WTC11 (cell line): ENCODE measurements at places on chromosomes 4 and X.

- no peak for DNase-seq
Measured at GRCh38 chr4:189355590-189355989, 585.1 kb upstream of the FRG1 start.

DNA sequence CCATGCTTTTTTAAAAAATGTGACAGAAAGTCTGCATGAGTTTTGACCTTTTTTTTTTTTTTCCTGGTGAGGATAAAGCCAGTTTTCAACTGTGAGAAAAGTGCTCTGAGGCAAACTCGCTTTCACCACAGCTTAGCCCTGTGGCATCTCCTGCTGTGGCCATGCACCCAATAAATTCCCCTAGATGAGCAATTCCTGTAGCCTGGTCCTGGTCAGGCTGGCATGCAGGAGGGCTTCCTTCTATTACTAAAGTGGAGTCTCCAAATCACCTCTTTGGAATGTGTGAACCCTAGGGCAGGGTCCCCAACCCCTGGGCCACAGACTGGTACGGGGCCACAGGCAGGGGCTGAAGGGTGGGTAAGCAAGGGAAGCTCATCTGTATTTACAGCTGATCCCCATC is 265.4 kb downstream of the RAPGEF2 start:
- no peak for DNase-seq

GRCh38 chrX:87924619-87925018 is 407.0 kb downstream of the KLHL4 start:
- DNase-seq, result no peak

GRCh38 chr4:52894443-52894842 is 32.3 kb downstream of the RASL11B start:
- DNase-seq, result no peak

GRCh38 chr4:24794051-24794450 is 1.3 kb upstream of the SOD3 start:
- no peak for DNase-seq

GRCh38 chr4:113673450-113673849 is 88.1 kb downstream of the CAMK2D start:
- no peak for DNase-seq

- no peak for DNase-seq
Measured at GRCh38 chrX:110268886-110269285, 49.0 kb downstream of the AMMECR1 start.

GRCh38 chr4:15901007-15901406 is 37.5 kb downstream of the FGFBP1 start:
- no peak for DNase-seq

- no peak for DNase-seq
Measured at GRCh38 chrX:103520386-103520785, 1.1 kb upstream of the RAB40A start.

DNA sequence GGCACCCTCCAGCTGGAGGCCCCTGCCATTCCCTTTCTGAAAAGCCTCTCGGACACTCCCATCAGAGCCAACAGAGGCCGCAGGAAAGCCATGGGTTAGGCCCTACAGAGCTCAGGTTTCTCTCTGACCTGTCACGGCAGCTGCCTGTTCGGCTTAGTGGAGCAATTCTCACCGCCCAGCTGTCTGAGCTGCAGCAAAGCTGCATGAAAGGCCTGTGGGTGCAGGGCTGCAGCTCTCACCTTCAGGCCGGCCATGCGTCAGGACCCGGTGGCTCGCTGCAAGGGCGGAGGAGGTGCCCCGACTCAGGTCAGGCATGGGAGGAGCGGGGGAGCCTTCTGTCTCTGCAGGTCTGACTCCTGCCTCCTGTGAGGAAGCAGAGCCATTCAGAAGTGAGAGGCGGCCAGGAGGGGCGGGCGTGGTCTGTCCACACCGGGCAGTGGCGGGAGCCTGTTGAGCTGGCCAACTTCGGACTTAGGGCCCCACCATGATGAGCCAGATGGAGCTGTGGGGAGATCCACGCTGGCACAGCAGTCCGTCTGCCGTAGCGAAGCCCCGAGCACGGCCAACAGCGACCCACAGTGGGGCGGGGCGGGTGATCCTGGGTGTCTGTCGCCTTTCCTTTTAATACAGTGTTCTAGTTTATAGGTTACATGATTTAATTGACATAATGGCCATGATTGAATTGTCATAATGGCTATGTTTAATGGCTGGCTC is 23.4 kb downstream of the PDE6B start:
- DNase-seq, result no peak

- no peak for DNase-seq
Measured at GRCh38 chr4:81724925-81725329, 253.2 kb upstream of the RASGEF1B start.

- no peak for DNase-seq
Measured at GRCh38 chrX:135531813-135532212, 11.4 kb downstream of the INTS6L start.

- no peak for DNase-seq
Measured at GRCh38 chrX:10167573-10167972, 10.8 kb downstream of the CLCN4 start.

DNA sequence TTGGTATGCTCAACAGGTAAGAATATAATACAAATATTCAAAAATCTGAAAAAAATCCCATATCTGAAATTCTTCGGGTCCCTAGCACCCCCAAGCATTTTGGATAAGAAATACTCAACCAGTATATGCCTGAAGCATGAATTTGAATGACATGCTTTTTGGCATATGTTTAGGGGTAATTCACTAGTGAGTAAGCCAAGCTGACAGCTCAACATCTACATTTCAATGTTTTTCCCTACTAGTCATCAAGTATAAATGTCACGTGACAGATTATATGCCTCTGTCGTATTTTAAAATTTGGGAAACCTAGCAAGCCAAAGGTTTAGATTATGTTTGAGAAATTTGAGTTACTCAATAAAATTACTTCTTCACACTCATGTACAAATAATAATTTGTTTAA is 125.1 kb downstream of the FGF16 start:
- DNase-seq, result no peak

DNA sequence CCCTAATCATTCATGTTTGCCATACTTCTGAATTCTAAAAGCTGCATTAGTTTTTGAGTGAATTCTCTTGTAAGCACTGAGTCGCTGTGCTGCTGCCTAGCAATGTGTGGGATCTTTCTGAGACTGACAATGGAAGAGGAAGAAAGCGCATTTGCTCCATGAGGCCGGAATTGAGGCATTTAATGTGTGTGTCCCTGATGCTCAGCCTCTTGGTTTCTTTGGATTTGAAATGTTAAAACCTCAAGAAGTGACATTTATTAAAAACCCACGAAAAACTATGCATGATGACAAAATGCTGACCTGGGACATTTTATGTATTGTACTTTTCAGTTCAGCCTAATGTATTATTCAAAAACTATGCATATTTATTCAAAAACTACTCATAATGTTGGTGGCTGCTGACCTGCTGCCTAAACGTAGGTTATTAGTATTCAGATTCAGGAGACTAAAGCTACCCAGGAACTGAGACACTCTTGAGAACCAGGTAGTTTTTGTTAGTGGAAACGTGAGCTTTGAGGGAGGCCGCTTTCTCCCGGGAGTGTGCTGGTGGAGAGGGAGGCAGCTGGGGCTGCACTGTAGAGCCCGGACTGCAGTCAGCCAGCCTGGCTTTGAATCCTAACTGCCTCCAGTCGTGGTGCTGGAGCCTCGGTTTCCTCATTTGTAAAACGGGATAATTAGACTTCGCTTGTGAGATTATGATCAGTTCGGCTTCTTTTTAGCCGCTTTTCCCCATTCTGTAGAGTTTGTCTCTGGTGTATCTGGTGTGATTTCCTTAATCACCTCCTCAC is 11.3 kb downstream of the RGS12 start:
- no peak for DNase-seq

DNA sequence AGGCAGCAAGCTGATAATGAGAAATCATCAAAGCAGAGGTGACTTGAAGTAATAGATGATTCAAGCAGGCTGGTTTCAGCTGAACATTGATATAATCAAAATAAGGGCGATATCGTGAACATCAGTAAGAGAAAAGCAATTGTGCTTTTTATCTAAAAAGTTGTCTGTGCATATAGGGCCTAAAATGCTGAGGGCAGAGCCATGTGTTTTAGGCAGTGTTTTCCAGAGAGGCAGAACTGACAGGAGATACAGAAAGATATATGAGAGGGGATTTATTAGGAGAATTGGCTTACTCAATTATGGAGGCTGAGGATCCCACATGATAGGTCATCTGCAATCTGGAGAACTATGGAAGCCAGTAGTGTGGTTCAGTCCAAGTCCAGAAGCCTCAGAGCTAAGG is 136.5 kb upstream of the NPY2R start:
- DNase-seq, result no peak

DNA sequence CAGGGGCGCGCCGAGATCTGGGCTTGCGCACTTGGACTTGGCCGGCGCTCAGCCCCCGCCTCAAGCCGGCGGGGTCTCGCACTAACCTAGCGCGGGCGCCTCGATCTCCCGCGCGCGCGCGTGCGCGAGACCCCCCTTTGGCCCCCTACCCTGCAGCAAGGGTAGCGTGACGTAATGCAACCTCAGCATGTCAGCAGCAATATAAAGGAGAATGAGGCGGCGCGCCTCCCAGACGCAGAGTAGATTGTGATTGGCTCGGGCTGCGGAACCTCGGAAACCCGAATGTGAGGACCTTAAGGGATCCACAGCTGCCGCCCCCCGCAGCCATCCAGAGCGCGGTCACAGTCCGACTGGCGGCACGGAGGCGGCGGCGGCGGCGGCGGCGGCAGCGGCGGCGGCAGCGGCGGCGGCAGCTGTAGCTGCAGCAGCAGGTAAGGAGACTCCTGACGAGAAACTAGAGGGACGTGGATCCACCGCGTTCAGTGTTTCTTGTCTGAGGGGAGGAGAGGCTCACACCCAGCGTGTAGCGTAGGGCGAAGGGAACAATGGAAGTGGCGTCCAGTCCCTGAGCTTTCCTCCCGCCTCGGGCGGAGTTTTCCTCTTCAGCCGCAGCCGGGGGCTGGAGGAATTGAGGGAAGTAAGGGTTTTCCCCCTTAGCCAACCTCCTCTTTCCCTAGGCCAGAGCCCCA is at the start of the genes SATL1 and ZNF711:
TSS of gene SATL1 (minus strand) at position 19 of the 689 bp plus-strand sequence. CDS start 134,811 bp downstream, outside the sequence.
TSS of gene ZNF711 (plus strand) at position 231 of the 689 bp plus-strand sequence. CDS start 3,582 bp downstream, outside the sequence.
- DNase-seq, result peak; percentile 74

- DNase-seq, result no peak
Measured at GRCh38 chr4:132572210-132572609, 576.9 kb upstream of the PCDH10 start.

DNA sequence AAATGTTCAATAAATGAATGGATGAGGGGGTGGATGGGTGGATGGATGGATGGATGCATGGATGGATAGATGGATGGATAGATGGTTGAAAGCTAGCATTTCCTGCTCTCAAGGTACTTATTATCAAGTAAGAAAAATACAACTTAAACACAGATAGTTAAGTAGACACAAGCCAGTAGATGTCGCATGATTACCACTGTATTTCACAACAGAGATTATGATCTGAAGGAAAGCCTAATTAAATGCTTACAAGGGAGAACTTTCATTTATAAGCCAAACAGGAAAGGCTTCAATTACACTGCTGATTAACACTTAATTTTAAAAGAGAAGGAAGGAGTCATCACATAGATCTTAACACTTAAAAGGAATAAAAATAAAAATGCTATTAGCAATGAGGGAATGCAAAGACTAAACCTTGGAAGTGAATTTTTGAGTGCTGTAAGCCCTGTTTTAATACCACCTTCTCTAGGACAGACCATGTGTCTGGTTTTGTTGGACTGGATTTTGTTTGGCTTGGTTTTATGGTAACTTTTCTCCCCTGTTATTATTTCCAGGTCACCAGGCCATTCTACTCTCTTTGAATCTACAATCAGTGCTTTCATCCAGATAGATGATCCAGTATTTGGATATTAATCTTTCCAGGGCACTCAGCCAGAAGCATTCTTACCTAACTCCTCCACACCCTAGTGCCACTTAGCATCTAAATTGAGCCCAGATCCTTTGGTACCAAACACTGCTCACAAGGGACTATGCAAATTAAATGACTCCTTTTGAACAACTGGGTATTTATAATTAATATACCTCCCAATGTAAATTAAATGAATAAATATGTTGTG is 75.5 kb upstream of the SLC39A8 start:
- DNase-seq, result no peak

GRCh38 chr4:110106931-110107296 is 91.5 kb downstream of the ELOVL6 start:
- DNase-seq, result no peak

DNA sequence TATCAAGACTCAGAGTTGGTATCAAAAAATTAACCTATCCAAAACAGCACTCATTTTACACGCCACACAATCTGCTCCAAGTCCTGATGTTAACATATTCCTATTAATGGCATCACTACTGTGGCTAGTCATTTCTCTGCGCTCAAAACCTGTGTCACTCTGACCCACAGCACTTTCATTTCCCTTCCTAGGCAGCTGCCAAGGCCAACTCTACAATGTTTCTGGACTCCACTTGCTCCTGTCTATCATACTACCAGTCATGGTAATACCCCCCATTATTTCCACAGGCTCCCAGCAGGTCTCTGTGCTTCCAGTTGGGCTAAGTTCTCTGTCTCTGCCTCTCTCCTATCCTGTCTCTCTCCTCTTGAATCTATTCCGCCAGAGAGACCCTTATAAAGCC is 323.6 kb downstream of the NR3C2 start:
- no peak for DNase-seq

DNA sequence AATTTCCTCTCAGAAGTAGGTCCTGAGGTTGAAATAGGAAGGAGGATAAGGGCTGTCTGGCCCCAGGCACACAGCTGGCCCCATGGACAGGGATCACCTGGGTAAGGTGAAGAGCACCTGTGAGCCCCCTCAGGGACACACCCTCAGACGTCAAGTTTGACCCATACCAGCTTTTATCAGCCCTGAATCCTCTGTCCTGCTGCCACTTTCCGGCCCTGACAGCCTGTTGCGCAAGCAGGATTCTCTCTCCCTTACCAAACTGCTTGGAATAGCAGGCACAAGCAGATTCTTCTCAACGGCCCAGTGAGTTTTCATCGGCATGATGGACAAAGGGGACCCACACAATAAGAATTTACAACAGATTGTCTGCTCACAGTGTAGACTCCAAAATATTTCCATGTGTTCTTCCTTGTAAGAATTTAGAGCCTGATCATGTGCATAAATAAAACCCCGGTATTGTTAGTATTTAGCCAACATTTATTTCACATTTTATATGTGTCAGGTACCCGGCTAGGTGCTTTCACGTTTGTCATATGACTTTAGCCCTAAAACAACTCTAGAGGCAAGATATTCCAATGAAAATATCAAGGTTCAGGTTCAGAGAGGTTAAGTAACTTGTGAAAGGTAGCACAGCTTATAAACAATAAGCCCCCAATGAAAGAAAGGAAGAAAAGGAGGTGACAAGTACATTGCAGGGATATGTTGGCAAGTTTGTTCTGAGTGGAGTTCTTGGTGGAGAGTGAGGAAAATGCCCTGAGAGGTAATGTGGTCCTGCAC is 107.2 kb upstream of the KIT start:
- DNase-seq, result no peak

- no peak for DNase-seq
Measured at GRCh38 chrX:31215277-31215815, 143.5 kb upstream of the FTHL17 start.

DNA sequence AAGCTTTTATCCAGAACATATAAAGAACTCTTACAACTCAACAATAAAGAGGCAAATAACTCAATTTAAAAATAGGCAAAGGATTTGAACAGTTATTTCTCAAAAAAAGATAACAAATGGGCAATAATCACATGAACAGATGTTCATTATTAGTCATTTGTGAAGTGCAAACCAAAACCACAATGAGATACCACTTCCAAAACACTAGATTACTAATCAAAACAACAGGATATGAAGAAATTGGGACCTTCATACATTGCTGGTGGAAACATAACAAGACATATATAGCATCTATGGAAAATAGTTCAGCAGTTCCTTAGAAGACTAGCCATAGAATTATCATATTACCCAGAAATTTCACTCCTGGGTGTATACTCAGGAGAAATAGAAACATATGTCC is 224.6 kb downstream of the FBXO8 start:
- no peak for DNase-seq

- DNase-seq, result no peak
Measured at GRCh38 chr4:70759126-70759525, 37.4 kb downstream of the RUFY3 start.

GRCh38 chr4:29390921-29391320 is 1329.2 kb upstream of the PCDH7 start:
- no peak for DNase-seq
